ENCODE measurements at places on chromosomes 16 and 17.

DNA sequence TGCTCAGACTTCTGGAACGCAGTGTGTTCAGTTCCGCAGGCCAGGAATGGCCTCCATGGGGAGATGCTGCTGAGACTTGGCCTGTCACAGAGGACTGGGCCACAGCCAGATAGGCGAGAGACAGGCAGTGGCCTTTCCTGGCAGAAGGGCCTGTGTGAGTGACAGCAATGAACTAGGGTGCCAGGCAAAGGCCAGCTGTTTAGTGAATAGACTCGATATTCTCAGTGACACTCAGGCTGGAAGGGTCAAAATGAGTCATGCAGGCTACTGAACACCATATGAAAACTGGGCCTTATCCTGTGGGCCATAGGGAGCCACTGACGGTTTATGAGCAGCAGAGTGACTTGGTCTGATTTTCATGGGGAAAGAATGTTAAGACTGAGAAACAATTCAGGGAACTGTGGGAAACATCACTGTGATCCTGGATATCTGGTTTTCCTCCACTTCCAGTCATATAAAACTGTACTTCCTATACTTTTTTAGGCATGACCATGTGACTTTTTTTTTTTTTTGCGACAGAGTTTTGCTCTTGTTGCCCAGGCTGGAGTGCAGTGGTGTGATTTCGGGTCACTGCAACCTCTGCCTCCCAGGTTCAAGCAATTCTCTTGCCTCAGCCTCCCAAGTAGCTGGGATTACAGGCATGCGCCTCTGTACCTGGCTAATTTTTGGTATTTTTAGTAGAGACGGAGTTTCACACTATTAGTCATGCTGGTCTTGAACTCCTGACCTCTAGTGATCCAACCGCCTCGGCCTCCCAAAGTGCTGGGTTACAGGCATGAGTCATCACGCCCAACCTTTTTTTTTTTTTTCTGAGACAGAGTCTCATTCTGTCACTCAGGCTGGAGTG, 5.2 kb upstream of the NUBP1 start:
- peak; percentile 91 for DNase-seq

GRCh38 chr16:6853565-6853964, 479.1 kb upstream of the RBFOX1 start:
- DNase-seq: no peak

- DNase-seq: peak; percentile 94
Measured at GRCh38 chr17:50177983-50178834, 12.4 kb downstream of the SGCA start.

- DNase-seq: no peak
Measured at GRCh38 chr17:68133346-68134045, 98.0 kb downstream of the KPNA2 start.

- DNase-seq: no peak
Measured at GRCh38 chr17:2789700-2790099, 6.5 kb upstream of the RAP1GAP2 start.

DNA sequence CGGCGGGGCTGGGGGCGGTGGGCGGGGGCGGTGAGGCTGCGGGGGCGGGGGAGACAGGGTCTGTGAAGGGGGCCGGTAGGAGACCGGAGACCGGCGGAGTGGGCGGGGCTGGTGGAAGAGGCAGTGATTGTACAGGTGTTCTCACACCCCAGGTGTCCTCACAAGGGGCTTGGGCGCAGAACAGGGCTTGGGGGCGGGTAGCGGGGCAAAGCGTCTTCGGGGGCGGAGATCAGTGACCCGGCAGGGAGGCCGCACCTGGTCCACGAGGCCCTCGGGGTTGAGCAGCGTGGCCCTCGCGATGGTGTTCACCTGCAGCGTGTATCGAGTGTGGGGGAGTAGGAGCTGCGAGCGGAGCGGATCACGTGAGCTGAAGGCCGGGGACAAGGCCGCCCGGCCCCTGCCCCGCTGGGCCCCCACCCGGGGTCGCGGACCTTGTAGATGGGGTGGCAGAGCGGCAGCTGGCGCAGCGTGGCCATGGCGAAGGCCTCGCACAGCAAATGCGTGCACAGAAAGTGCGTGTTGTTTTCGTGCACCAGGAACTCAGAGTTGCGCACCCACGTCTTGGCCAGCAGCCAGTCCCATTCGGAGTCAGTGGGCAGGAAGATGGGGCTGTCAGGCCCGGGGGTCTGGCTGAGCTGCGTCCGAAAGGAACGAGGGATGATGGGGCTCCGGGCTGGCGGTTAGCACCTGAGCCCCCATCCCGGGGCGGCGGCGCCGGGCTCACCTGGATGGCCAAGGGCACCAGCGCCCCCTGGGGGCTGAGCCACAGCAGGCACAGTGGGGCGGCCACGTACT, 8.5 kb downstream of the ALOXE3 start:
- peak; percentile 35 for DNase-seq

- no peak for DNase-seq
Measured at GRCh38 chr17:48995974-48996721, 1.0 kb upstream of the IGF2BP1 start.

DNA sequence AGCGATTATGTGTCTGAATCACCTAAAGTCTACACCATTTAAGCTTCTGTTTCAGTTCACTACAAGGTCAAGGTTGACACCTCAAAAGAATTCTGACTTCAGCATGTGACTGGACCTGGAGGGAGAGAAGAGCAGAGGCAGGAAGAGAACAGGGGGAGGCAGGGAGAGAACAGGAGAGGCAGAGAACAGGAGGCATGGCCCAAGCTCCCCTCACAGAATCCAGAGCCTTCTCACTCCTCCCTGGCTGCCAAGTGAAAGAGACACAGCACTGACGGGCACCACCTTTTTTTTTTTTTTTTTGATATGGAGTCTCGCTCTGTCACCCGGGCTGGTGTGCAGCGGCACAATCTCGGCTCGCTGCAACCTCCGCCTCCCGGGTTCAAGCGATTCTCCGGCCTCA, 11.4 kb downstream of the GGA2 start:
- no peak for DNase-seq

- DNase-seq: no peak
Measured at GRCh38 chr16:79899316-79899715, 298.8 kb upstream of the MAF start.

DNA sequence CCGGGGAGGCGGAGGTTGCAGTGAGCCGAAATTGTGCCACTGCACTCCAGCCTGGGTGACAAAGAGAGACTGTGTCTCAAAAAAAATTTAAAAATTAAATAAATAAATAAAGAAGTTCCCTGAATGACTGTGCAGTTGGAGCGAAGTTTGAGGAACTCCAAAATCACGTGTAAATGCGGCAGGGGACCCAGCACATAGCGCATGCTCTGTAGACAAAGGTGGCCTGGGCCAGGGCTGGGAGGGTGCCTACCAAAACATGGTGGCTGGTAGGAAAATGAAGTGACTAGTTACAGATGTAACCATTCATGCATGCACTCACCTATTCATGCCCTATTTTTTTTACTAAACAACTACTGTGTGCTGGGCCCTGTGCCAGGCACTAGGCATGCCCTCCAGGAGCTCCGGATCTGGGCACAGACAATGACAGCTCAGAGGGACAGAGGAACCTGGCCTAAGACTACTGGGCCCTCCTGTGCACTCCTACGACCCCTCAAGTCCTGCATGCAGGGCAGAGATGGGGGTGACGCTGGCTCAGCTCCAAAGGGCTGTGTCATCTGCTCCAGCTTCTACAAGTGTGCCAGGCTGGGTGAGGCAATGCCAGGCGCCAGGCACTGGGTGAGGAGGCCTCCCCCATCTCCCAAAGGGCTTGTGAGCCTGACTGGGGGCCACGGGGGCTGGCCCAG, 65.3 kb downstream of the RMI2 start:
- no peak for DNase-seq

DNA sequence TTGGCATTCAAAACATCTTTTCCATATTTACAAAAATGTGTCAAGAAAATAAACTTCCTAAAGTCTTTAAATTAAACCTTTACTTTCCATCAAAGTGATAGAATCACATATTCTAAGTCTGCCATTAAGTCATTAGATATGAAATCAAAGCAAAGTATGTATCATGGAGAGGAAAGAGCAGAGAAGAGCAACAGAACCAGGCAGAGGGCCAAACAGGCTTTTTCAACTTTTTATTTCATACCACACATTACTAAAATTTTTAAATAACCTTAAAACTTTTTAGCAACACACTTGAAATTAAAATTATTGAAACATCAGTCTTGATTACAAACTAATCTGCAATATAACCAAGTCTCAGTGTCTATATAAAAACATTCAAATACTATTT, 13.8 kb downstream of the SIAH1 start:
- no peak for DNase-seq

DNA sequence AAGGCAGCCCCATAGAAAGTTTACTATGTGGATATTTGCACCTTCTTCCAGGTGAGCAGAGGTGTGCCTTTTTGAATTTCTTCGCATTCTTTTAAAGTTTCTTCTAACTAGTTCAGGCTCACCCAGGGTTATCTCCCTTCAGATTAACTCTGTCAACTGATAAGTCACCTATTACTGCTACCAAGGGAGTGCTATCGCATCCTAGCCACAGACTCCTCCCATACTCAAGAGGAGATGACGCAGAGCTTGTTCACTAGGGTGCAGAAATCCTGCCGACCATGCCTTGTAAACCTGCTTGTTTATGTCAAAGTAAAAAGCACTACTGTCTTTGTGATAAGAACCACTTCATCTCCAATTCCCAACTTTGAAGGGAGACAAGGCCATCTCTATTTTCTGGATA, 390.1 kb downstream of the RBFOX1 start:
- DNase-seq: no peak

- no peak for DNase-seq
Measured at GRCh38 chr16:50899951-50900350, 158.1 kb downstream of the CYLD start.

DNA sequence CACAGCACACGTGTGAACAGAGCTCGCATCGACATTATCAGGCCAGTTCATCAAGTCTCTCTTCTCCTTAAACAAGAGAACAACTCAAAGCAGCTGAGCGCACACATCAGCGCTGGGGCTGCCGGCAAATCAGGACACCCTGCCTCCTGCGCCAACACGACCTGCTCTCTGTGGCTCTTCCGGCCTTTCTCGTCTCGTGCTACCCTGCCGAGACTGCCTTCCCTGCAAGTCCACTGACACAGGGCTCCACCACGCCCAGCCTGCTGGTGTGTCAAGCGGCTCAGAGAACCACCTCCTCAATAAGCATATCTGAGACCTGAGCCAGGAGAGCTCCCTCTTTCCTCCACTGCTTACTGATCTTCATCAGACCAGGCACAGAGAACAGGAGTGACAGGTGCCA, 96.9 kb downstream of the ZNF778 start:
- DNase-seq: no peak
